ENCODE measurements at places on chromosomes 7 and 10.

- no peak for DNase-seq
Measured at GRCh38 chr10:29588629-29589421, 45.9 kb downstream of the SVIL start.

DNA sequence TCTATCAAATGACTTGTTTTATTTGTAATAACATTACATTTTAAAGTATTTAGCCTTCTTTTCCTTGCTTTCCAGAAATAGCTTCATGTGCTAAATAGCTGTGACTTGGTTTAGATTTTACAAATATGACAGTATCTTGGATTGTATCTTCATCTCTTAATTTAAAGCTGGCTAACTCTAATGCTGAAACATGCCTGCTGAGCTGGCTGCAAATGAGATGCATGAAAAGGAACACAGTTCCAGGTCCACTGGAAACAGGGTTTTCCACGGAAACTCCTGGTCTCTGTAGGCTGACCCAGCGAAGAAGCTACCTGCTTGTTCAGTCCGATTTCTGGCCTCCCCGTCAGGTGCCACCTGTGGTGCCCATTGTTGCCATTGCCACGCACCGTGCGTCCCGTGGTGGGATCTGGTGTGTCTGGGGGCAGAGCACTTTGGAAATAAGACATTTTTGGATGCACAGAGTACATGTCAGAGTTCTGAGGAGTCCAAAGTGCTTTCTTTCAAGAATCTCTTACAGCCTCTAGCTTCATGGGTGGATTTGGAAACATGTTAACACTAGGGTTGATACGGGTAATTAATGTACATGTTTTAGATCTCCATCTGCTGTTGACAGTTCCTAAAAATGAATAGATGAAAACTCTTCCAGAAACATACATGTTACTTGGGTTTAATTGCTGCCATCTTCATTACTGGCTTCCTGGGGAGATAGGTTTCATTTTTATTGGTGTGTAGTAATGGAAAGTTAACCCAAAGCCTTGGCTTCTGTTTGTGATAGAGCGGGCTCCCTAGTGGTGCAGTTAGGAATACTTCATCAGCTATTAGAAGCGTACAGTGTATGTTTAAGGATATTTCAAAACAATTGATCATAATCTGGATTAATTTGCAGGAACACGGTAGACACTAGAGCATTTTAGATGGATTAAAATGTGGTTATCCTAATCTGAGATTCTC lies 45.0 kb downstream of the SHH start:
- DNase-seq: no peak

- DNase-seq: no peak
Measured at GRCh38 chr7:71601851-71602250, 469.9 kb downstream of the GALNT17 start.

DNA sequence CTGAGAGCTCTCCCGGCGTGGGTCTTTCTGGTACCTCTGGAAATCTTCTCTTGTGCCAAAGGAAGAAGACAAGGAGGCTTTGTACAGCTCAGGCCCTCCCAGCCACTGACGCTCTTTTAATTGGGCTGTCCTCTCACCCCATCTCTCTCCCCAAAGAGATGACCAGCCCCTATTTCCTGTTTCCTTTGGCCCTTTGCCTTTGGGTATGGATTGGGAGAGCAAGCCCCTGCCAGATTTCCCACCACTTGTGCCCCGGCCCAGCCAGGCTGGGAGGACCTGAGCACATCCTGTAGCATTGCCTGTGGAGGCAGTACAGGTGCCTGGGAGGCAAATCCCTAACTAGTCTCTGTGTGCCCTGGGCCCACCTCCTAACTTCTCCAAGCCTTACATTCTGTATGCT lies 5.7 kb upstream of the PLAC9 start:
- no peak for DNase-seq

DNA sequence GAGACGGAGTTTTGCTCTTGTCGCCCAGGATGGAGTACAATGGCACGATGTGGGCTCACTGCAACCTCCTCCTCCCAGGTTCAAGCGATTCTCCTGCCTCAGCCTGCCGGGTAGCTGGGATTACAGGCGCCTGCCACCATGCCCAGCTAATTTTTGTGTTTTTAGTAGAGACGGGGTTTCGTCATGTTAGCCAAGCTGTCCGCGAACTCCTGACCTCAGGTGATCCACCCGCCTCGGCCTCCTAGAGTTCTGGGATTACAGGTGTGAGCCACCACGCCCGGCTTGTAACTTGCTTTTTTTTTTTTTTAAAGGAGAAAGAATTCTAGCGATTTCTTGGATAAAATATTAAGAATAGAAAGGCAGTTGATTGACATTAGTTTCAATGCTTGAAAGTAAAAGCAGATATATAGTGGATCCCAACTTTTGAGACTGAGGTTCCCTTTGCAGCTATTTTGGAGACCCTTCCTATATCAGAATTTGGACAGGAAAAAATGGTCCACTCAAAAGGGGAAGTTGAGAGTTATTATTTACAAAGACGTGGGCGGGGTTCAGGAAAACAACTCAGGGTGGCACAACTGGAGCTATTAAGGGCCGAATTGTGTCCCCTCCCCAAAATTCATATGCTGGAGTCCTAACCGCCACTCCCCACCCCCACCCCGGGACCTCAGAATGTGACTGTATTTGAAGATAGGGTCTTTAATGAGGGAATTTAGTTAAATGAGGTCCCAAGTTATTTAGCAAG lies 1.3 kb upstream of the ERCC6 start:
- no peak for DNase-seq

- DNase-seq: no peak
Measured at GRCh38 chr7:68288144-68288593, 1291.5 kb downstream of the TYW1 start.

GRCh38 chr7:135386776-135387175 lies 123.1 kb downstream of the CNOT4 start:
- no peak for DNase-seq

DNA sequence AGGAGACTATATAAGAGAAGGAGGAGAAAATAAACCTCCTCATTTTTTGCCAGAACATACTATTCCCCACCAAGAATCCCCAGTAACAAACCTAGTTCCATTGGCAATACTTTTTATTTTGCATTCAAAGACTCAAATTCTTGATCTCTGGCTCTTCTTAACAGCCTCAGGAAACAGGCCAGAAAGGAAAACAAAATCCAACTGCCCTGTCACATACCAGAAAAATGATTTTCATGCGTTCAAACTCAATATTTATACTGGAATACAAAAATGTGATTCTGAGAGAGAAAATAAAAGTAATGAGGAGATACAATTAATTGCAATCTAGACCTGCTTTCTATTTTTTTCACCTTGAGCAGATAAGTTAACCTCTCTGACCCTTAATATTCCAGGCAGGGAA lies 435.9 kb upstream of the AUTS2 start:
- DNase-seq: no peak

DNA sequence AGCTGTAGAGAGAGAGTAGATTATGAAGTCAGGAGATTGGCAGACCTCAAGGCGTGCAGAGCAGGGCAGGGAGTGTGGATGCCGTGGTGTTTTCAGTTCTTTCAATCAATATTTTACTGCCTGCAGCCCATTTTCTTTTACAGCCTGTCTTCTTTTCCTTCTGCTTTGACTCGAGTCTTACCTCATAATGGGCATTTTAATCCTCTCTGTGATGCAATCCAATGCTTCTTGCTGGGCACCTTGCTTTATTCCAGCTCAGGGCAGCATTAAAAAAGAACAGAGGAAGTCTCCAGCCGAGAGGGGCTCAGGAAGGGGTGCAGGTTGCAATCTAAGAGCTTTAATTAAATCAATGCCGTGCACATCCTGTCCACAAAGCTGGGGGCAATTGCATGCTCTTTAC lies 839.0 kb downstream of the LRMDA start:
- no peak for DNase-seq

DNA sequence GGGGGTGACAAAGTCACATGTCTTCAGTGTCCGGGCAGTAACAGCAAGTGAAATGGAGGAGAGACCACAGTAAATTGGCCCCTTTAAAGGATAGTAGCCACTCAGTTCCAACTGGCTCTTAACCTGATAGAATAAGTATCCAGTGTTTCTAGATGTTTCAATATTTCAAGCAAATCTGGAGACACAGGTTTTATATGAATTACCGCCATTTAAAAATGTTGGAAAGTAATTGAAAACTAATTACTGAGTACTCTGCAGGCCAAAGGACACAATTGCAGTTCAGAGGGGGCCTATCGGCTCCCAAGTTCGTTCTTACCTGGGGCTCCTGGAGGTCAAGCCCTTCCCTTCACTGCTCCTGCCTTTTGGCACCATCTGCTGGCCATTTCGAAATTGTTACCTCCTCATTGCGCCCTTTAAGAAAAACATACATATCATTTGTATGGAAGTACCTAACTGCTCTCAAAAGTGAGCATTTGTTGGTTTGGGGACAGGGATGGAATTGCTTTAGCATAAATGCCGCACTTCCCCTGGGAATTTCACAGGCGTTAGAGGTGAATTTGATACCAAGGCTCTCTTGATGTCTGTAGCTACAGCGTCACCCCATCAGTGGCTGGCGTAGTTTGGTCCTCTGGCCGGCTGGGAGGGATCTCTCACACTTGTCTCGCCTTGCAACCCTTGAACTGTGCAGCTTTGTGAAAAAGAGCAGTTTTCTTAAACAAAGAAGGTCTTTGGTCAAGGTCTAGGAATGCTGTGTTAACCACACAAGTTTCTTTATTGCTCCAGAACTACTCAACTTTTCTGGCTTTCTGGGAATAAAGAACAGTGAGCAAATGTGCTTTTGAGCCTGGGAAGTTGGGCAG lies 220.0 kb downstream of the ARHGAP21 start:
- DNase-seq: no peak

Data from fibroblast of skin of left biceps (primary cell).